Fibroblast of the aortic adventitia (primary cell): ENCODE measurements at places on chromosomes 11 and 22. TPM values are rescaled to one million over a fixed set of nuclear protein-coding genes. Genes with fewer than 3 reads are reported as not detected.
A peak's percentile ranks its signal among the peaks of the same experiment; 100 is the strongest.

GRCh38 chr11:114130629-114131277, 71.2 kb downstream of the ZBTB16 start:
- no peak for DNase-seq

GRCh38 chr22:47296405-47297260, 534.2 kb downstream of the TBC1D22A start:
- no peak for DNase-seq

DNA sequence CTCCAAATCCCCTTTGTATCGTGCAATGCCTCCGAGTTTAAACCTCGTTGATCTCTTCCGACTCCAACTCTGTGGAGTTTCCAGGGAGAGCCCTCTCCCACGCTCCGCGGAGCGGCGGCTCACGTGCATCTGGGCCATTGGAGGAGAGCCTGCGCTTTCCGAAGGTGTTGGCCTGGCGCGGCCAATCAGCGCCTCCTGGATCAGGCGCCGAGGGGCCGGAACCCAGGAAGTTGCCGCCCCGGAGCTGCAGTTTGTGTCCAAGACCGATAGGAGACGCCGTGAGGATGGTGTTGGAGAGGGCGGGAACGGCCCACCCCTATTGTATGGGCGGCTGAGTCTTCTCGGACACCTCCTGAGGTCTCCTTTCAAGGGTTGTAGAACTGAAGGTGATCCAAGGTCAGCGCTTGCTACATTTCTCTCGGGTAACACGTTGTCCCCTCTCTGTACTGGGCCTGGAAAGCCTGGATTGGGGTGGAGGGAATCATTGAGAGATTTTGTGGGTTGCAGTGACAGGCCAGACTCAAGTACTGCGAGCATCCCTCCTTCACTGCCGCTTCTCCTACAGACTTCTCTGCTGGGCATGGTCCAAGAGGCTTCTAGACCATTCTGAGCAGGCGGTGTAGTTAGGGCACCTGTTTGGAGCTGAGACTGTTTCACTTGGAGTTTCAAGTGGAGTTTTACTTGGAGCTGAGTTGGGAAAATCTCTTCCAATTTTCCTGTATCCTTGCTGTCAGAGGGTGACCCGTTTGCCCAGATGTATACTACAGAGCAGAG, 1.7 kb downstream of the ADAMTS15 start:
- DNase-seq = peak; percentile 95

DNA sequence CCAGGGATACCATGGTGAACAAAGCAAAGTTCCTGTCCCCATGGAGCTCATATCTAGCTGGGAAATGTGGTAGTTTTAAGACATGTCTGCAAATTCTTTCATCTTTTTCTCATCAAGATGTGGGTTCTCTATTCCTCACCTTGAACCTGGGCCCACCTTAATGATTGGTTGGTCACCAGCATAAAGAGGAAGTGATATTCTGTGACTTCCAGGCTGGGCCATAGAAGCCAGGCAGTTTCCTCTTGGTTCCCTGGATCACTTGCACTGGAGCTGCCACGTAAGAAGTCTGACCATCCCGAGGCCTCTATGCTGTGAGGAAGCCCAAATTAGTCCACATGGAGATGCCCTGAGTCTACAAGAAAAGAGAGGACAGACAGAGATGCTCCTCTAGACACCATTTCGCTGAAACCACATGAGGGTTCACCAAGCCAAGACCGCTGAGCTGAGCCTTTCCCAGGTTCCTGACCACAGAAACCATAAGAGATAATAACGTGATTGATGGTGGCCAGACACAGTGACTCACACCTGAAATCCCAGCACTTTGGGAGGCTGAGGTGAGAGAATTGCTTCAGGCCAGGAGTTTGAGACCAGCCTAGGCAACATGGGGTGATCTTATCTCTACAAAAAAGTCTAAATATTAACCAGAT, 119.5 kb upstream of the ISX start:
- DNase-seq = no peak

GRCh38 chr11:119865661-119866156, 136.7 kb upstream of the NECTIN1 start:
- DNase-seq = no peak

DNA sequence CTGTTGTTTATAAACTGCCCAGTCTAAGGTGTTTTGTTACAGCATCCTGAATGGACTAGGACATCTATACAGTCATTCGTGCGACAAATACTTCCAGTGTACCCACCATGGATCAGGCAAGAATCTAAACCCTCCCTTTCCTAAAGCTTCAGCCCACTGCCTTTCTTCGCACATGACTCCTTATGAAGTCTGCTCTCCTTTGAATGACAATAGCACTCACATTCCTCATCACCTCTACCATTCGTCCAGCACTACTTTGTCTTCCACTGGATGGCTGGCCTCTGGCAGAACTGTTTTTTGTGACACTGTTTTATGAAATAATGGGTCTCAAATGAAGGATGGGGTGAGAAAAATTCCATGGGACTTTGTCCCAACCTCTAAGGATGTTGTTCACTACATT, 89.8 kb upstream of the LIN7C start:
- no peak for DNase-seq

GRCh38 chr11:2187280-2187707, 15.7 kb upstream of the TH start:
- no peak for DNase-seq

GRCh38 chr11:15793043-15793996, 563.0 kb downstream of the SOX6 start:
- peak; percentile 76 for DNase-seq

DNA sequence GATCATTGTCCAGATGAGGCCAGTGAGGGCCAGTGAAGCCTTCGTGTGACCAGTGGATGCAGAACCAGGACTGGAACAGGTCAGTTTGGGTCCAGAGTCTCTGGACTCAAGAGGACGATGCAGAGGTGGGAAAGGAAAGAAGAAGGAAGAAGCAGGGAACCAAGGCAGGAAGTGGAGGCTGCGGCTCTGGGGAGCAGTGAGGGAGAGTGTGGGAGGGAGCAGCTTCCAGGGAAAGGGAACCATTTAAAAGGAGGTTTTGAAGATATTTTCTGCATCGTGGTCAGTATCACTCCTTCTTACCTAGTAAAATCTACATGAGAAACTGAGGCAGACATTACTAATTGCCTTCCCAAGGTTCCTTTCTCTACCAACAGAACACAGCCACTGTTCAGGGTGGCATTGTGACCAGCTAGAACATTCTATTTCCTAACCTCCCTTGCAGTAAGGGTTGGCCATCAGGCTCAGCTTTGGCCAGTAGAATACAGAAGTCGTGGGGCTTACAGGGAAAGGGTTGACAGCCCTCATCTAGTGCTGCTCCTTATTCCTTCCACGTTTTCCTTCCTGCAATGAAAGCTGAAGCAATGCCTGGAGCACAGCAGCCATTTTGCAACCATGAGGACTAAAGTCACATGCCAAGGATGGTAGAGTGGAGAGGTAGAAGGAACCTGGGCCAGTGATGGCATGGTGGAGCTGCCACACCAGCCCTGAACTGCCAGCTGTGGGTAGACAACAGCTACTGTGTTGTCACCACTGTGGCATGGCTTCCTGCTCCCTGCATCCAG, 29.1 kb upstream of the LINC01488 start:
- no peak for DNase-seq

DNA sequence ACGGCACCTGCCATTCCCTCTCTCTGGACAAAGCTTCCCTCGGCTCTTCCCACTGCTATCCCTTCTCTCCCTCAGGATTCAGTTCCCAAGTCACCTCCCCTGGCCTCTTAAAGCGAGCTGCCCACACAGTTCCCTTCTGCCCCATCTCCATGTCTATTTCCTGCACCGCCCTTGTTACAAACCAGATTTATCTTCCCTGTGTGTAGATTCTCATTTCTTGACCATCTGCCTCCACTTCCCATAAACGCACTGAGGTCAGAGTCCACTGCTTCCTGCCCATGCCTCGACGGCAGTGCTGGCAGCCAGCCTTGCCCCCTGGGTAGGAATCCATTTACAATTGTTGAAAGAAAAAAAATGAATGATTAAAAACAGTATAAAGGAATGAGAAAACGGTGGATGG, 11.6 kb upstream of the APOBEC3B start:
- DNase-seq = no peak

DNA sequence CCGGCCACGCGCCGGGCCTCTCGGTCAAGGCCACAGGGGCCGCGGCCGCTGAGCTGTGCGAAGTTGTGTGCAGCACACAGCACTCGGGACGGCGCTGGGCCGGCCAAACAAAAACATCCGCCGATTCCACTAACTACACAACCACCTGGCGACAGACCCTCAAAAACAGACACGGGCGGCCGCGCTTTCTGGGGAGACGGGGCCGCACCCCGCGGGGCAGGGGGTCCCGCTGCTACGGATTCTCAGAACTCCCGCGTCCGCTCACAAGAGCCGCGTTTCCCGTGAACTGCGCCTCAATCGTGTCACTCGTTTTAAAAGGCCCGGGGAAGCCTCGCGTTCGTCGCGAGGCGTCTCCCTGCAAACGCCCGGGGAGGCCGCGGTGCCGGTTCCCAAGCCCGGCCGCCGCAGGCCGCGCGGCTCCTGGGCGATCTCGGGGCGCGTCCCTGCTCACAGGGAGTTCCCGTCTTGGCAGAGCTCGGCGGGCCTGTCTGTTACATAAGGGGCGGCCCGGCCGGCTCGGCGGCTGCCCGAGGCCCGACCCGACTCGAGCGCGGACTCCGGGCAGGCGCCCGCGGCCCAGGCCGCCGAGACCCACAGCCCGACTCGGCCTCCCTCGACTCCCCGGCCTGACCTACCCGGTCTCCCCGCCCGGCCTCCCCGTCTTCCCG, 936 bp downstream of the BRD1 start:
- DNase-seq = peak; percentile 53

DNA sequence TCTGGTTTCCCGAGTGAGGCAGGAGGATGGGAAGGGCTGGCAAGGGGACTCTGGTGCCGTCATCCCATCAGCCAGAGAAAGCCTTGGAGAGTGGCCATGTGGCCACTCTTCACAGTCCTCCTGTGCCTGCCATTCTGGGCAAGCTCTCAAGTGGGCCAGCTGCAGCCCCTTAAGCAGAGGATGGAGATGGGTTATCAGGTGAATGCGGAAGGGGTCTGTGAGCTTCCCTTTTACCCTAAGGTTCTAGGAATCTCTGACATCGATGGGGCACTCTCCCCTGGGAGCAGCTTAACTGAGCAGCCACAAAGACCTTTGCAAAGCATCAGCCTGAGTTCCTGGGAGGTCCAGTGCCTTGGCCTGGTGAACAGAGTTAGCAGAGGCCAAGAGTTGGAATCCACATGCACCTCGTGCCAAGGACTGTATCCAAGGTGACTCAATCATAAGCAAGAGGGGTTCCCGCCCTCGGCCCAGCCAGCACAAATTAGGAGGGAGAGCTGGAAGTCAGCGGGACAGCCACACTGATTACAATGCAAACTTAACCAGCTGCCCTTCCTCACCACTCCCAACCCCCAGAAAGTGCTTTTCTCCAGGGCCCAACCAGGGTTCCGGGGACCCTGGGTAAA, 193.6 kb downstream of the BUD13 start:
- DNase-seq = peak; percentile 50

DNA sequence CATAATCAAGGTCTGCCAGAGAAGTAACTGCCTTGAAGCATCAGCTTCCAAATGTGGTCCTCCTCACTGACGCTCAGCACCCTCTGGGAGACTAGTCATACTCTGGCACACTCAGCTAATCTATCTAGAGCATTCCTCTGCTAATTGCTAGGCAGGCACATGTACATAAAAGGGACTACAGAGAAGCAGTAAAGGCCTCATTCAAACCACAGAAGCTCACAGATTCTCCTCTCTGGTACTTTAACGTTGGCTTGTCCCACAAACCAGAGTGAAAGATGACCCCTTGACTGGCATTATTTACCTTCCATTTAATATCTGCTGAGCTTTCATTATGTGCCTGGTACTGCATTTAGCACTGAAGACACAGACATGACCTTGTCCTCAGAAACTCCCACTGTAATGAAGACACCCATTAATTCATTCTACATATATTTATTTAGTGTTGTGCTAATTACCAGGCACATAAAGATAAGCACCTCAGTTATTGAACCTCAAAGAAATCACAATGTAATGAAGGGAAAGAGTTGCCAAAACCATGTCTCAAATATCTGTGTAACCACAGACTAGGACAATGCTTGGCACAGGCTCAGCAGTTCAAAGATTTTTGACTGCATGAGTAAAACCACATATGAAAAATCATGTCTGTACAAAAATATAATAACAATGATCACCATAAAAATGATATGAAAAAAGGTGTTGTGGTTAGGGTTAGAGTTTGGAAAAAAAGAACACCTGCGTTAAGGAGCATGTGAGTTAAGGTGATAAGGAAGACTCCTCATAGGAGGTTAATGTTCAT, 550.4 kb downstream of the DLG2 start:
- peak; percentile 67 for DNase-seq

GRCh38 chr22:22408731-22409696, 99.5 kb downstream of the ZNF280B start:
- DNase-seq = peak; percentile 16

- no peak for DNase-seq
Measured at GRCh38 chr11:129723146-129723760, 92.4 kb upstream of the TMEM45B start.

- DNase-seq = no peak
Measured at GRCh38 chr11:2235588-2236326, 34.6 kb downstream of the ASCL2 start.

DNA sequence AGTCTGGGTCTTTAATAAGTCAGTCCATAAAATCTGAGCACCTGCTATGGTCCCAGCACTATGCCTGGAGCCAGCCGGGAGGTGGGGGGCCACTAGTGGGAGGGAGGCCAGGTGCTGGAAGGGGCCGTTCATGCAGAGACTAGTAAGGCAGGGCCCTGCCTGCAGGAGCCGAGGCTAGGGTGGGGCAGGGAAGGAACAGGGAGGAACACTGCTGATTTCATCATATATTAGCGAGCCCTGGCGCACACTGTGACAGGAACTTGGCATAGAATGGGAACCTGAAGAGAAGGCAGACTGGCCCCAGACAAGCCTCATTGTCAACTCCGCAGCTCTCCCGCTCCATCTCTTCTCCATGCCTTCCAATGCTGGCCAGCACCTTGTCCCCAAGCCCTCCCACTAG, 7.1 kb downstream of the VSIG10L2 start:
- DNase-seq = peak; percentile 67

- DNase-seq = peak; percentile 77
Measured at GRCh38 chr11:124739479-124740276, at the start of gene NRGN. Gene NRGN (plus strand): TSS chr11:124739942. CDS start chr11:124740085, 143 bp downstream.

- DNase-seq = no peak
Measured at GRCh38 chr11:21456186-21456585, 736.7 kb upstream of the ANO5 start.

DNA sequence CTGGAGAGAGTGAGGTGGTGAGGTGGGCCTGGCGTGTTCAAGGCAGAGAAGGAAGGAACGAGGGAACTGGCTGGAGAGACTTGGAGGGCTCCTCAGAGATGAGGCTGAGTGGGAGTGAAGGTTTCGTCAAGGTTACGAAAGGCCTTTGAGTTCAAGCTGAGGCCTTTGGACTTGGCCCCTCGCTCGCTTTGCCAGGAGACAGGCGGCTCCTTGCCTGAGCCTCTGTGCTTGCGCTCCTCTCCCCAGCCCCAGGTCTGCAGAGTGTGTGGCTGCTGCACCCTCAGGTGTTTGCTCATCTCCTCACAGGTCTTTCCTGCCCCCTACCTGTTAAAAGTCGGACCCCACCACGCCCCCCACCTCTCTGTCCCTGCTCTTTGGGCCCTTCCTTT, 91.6 kb downstream of the ATXN10 start:
- DNase-seq = no peak

GRCh38 chr11:19658344-19658743, 54.3 kb upstream of the NAV2 start:
- no peak for DNase-seq

- peak; percentile 83 for DNase-seq
Measured at GRCh38 chr11:109547356-109548027, 125.5 kb downstream of the C11orf87 start.

- no peak for DNase-seq
Measured at GRCh38 chr11:134164490-134165370, 59.0 kb downstream of the NCAPD3 start.

The MICALL1 gene
- 13.2 and 24.7 TPM in 2 replicates for total RNA-seq

The CRYAB gene
- 60.2 and 73.3 TPM in 2 replicates for total RNA-seq

The CNIH2 gene
- total RNA-seq = 1.1 TPM in 1 of 2 replicates, not detected in the other

The TMPRSS5 gene
- 0.09 TPM in 1 of 2 replicates, not detected in the other for total RNA-seq

The TRIM22 gene
- 73.8 and 93.1 TPM in 2 replicates for total RNA-seq
